Activated CD4-positive, alpha-beta T cell treated with anti-CD3 and anti-CD28 coated beads for 24 hours (primary cell): ENCODE measurements at places on chromosomes 5 and 9.

DNA sequence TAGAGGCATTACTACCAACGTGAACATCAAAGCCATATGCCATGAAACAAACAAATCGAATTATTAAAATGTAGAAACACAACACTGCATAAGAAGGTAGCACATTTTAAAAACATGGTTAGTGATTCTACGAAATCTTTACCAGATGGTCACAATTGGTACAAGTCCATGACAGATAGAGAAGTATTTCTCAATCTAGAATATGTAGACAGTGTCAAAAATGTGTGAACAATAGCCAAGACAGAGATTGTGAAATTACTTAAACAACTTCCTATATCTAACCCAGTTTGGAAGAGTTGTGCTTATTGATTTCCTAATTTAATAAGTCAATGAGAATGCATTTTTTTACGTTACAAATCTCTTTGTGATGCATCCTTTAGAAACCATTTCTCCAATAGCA lies 1121.6 kb downstream of the MAT2B start:
- no peak for DNase-seq

DNA sequence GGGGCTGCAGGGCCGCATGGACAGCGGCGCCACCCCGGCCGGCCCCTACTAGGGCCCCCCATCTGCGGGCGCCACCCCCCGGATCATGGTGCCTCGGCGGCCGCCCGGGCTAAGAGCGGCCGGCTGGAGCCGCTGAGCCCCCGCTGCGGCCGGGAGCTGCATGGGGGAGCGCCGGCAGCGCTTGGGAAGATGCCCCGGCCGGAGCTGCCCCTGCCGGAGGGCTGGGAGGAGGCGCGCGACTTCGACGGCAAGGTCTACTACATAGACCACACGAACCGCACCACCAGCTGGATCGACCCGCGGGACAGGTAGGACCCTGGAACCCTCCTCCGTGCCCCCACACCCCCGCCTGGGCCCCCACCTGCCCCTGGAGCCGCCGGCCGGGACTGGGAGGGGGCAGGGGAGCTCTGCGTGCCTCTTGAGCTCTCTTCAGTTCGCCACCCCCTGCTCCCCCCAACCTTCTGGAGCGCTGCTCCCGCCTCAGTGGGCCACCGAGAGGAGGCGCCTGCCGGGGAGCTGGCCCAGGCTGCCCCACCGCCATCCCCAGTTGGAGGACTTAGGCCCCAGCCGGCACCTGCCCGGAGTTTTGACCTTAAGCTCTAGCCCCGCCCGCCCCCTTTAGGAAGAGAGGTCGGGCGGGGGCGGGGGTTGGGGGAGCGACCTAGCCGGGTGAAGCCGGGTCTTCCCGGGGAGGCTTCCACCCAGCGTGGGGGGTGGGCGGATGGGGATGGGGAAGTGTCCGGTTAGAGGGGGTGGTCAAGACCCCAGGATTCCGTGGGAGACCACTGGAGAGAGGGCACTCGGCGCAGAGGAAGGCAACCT lies 730 bp downstream of the WWC1 start:
- no peak for DNase-seq

DNA sequence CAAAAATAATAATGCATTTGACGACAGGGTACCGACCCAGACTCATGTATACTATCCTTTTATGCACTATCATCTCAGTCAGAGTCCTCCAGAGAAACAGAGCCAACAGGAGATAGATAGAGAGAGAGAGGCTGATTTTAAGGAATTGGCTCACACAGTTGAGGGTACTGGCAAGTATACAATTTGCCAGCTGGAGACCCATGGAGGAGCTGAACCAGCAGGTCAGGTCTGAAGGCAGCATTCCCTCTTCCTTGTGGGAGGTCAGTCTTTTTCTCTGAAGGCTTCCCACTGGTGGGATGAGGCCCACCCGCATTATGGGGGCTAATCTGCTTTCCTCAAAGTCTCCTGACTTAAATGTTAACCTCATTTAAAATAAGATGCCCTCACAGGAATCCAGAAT lies 17.3 kb upstream of the MED10 start:
- DNase-seq, result no peak

GRCh38 chr9:121503444-121503843 lies 3.8 kb upstream of the GGTA1 start:
- DNase-seq, result no peak

DNA sequence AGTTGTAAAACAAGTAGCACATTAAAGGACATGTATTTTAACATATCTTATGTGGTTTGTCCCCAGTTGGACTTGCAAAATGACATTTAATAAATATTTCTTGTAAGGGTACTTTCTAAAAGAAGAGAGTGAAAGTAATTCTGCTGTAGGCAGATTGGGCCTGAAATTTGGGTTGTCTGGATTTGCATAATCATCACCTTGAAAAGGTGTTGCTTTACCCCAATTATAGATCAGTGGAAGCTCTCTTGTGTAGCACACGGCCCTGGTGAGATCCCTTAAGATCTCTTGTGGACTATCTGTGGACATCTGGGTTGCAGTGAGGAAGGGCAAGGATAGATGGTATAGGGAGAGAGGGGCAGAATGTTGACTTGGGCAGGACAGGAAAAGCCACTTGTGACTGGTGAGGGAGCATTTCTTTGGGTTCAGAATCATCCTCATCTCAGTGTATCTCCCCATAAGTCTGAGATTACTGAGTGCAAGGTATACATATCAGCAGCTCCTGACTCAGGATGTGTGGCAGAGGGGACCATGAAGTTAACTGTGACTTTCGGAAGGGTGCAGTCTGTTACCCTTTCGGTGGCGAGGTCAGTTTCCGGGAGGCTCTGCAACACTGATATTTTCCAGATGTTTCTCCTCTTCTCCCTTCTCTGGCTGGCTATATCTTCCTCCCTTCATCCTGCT lies 2.0 kb upstream of the TNFAIP8 start:
- no peak for DNase-seq

GRCh38 chr9:4502444-4502843 lies 12.2 kb downstream of the SLC1A1 start:
- no peak for DNase-seq

- DNase-seq, result no peak
Measured at GRCh38 chr5:170760113-170760512, 23.4 kb upstream of the GABRP start.

DNA sequence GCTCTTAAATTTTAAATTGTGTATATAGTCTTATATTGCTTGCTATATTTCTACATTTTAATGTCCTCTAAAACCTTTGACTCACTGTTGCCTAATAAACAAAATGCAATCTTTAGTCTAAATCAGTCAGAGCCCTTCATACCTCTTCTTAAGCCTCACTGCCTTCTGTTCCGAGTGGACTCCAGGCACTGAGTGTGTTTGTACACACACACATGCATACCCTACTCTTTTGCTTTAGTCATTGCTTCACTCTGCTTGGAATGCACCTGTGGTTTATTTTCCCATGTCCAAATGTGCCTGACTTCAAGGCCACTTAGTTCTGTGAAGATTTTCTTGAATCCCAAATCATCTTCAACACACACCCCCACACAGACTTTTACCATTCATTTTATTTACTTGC lies 60.9 kb downstream of the SLC12A2 start:
- no peak for DNase-seq

GRCh38 chr5:93574491-93575305 lies 6.3 kb downstream of the NR2F1-AS1 start:
- no peak for DNase-seq

GRCh38 chr9:134986957-134987356 lies 69.2 kb upstream of the FCN1 start:
- no peak for DNase-seq

- DNase-seq, result no peak
Measured at GRCh38 chr9:138077898-138078540, 200.4 kb downstream of the CACNA1B start.

GRCh38 chr9:71608825-71609447 lies 159.4 kb downstream of the CEMIP2 start:
- no peak for DNase-seq

- no peak for DNase-seq
Measured at GRCh38 chr5:170546282-170546681, 42.5 kb downstream of the KCNIP1 start.

- no peak for DNase-seq
Measured at GRCh38 chr5:87399720-87400119, 13.0 kb downstream of the CCNH start.

GRCh38 chr5:154788212-154788611 lies 33.0 kb downstream of the LARP1 start:
- DNase-seq, result no peak

DNA sequence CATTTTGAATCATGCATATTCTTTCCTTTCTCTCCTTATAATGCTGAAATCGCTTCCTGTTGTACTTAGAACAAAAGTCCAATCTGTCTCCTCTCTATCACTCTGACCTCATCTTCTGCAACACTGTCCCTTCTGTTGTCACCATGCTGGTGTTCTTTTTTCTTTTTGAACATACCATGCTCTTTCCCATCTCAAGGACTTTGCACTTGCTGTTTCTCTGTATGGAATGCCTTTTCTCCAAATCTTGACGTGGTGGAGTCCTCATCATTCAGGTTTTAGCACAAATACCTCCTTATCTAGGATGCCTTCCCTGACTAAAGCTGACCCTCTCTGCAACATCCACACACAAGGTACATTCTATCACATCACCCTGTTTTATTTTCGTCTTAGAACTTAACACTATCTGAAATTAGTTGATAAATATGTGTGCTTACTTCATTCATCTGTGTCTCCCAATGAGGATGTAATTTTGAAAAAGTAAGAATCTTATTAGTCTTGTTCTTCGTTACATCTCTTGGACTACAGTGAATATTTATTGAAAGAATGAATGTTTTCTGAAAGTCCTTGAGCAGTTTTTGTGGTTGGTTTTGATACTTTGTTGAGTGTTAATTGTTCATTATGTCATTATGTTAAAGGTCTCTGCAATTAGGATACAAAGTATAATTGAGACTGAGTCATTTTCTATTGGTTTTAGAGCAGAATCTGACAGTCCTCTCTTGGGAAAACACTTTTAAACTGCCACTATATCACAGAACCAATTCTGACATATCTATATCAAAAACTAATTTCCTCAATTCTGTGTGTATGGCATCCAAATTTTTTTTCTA lies 145.3 kb upstream of the RASA1 start:
- DNase-seq, result no peak

DNA sequence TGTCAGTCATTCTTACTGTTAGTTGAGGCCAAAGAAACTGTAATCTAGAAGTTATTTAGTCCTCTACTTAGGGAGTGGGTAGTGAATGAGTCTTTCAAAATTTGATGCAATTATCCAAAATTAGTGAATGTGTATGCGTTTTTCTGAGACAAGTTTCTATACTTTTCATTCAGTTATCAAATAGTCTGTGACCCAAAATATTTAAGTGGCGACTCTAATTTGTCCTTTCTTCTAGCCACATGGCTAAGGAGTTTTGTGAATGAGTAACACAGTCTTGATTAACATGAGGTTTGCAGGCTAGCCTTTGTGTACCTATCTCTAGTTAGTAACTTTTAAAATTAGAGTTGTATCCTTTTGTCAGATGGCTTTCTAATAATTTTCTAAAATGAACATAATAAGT lies 45.6 kb downstream of the COMMD10 start:
- DNase-seq, result no peak

DNA sequence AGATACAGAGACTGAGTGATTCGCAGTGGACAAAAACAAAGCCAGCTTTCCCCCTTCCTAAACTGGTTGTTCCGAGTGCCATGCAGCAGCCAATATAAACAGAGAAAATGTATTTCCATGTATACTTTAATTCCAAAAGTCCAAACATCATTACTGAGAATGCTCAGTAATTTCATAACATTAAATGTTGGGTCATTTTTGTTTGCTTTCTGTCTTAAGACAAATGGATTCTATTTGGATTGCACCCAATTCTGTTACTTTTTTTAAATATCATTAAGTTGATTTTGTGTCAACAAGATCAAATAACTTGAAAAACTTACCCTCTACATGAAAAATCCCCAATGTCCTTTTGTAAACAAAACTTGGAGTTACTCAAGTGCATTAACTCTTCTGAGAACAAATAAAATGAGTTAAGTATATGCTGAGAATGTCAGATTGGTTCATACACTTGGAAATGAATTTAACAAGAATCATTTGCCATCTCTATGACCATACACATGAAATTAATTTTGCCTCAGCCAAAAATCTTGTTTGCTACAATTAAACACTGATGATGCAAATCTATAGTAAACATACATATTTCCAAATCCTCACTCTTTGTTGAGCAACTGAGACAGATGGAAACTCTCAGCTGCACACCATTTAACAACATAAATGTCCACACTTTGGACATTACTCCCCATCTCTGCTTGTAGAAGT lies 19.4 kb downstream of the LURAP1L start:
- DNase-seq, result no peak

- no peak for DNase-seq
Measured at GRCh38 chr9:83535736-83536135, 2.5 kb downstream of the FRMD3 start.

DNA sequence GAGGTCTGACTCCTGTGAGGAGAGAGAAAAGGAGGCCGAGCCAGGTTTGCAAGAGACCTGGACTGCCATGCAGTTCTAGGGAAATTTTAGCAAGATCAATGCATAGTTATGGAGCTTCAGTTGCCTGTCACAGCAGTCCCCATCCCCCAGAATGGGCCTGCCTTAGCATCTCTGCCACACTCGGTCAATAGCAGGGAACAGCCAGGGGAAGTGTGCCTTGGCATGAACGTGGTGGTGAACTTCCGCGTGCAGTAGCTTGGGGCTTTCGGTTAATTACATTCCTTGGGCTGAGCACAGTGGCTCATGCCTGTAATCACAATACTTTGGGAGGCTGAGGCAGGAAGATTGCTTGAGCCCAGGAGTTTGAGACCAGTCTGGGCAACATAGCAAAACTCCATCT lies 157.8 kb downstream of the TLE1 start:
- no peak for DNase-seq

DNA sequence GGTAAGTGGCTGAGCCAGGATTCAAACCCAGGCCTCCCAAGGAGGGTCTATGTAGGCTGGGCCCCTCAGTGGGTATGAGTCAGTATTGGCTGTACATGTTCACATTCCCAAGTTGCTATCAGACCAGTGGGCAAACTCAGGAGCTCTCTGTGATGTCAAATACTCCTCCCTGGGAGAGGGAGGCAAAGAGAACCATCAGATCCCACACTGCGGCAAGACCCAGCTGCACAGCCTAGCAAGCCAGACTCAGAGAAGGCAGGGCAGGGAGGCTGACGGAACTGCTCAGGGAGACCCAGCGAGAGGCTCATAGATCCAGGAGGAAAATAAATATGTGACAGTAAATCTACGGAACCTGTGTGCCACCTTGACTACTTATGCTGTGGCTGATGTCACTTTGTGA lies 42.6 kb upstream of the SAP30L start:
- no peak for DNase-seq
